Stimulated activated CD4-positive, alpha-beta T cell treated with anti-CD3 and anti-CD28 coated beads, Interleukin-1b, Interleukin-23, amount 100 ng/mL, for 1 hour (primary cell): ENCODE measurements at places on chromosomes 5 and 9.

GRCh38 chr5:92980491-92980890 lies 600.5 kb downstream of the NR2F1-AS1 start:
- DNase-seq: no peak

GRCh38 chr9:97660340-97660739 lies 26.7 kb downstream of the NCBP1 start:
- no peak for DNase-seq

DNA sequence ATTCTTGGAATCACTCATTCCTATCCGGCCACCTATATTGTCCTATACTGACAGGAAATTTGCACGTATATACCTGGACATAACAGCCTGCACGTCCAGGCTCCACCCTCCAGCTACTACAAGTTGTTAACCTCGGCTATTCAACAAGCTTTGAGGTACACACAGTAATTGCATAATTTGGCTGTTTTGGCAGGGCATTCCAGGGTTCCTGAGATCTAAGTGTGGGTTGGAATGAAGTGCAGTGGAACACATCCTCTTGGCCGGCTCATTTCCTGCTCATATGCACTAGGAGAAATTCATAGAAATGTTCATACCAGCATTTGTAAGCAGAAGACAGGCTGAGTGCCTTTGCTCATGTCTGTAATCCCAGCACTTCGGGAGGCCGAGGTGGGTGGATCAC lies 222.3 kb downstream of the FBXL7 start:
- DNase-seq: no peak

- no peak for DNase-seq
Observed at GRCh38 chr9:124473310-124473709, 23.1 kb downstream of the ADGRD2 start.

- no peak for DNase-seq
Observed at GRCh38 chr5:81995407-81995806, 23.6 kb downstream of the ATG10 start.

- DNase-seq: no peak
Observed at GRCh38 chr5:207599-207998, 10.4 kb downstream of the CCDC127 start.

DNA sequence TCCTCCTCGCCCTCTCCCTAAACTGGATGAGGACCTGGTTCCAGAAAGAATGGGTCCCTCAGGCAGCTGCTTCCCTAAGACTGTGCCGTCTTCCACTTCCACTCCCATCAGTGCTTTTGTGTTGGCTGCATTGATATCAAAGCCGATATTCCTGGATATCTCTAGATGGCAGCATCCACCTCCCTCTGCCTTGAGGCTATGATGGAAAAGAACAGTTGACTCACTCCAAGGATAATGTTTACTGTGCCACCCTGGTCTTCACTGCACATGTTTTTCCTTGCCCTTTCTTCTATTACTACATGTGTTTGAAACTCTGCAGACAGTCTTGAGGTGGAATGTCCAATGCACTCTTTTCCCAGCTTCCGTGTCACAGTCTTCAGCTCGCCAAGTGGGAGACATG lies 211.6 kb downstream of the MAST4 start:
- no peak for DNase-seq

- DNase-seq: peak; percentile 21
Observed at GRCh38 chr9:70111042-70111602, 67.5 kb downstream of the MAMDC2 start.

GRCh38 chr5:141510850-141511601 lies 22.1 kb downstream of the PCDHGC5 start:
- no peak for DNase-seq

DNA sequence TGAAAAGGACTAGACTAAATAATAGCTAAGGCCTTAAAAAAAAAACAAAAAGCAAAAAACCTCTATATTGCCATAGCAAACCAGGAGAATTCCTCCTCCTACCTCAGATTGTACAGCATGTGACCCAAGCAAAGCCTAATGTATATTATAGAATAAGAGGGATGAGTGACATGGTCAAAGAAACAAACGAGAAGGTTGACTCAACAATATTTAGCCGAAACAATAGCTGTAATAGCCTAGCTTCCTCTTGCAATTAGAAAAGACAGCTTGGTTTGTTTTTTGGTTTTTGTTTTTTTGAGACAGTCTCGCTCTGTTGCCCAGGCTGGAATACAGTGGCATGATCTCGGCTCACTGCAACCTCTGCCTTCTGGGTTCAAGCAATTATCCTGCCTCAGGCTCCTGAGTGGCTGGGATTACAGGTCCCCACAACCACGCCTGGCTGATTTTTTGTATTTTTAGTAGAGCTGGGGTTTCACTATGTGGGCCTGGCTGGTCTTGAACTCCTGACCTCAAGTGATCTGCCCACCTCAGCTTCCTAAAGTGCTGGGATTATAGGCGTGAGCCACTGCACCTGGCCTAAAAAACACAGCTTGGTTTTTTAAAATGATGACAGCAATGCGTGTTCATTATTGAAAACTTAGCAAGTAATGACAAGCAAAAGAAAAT lies 5.6 kb downstream of the NLN start:
- no peak for DNase-seq

- no peak for DNase-seq
Observed at GRCh38 chr5:13107537-13107936, 837.0 kb downstream of the DNAH5 start.

- no peak for DNase-seq
Observed at GRCh38 chr5:1330146-1330846, 14.6 kb downstream of the CLPTM1L start.

DNA sequence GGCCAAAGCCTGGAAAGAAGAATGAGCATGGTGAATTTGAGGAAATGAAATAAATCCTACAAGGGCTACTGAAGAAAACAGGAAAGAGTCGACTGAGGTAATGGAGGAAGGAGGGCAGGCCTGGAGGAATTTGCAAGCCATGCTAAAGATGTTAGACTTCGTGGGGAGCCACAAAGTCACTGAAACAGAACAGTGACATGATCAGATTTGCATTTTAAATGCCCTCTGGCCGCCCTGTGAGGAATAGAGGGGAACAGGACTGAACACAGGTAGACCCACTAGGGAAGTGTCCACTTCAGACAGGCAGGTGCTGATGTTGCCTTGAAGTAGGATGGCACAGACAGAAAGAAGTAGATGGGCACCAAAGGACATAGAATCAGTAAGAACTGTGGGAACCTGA lies 42.8 kb upstream of the RLN1 start:
- DNase-seq: no peak

- DNase-seq: no peak
Observed at GRCh38 chr5:83126501-83126900, 49.2 kb downstream of the XRCC4 start.

- DNase-seq: no peak
Observed at GRCh38 chr5:57561231-57561842, 78.7 kb upstream of the ACTBL2 start.

GRCh38 chr5:20323323-20323722 lies 335.3 kb upstream of the CDH18 start:
- DNase-seq: no peak

DNA sequence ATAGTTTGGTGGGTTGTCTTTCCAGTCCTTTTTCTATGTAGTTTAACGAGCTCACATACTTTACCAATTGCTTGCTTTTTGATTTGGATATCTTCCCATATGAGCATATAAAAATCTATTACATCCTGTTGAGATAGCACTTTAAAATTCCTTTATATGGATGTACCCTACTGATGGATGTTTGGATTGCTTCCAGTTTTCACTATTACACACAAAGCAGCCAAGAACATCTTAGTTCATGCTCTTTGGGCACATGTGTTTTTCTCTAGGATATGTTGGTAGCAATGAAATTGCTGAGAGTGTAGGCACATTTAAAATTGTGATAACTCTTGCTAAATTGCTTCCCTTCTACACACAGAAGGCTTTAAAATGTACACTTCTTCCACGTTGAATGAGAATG lies 56.1 kb upstream of the NTRK2 start:
- no peak for DNase-seq

DNA sequence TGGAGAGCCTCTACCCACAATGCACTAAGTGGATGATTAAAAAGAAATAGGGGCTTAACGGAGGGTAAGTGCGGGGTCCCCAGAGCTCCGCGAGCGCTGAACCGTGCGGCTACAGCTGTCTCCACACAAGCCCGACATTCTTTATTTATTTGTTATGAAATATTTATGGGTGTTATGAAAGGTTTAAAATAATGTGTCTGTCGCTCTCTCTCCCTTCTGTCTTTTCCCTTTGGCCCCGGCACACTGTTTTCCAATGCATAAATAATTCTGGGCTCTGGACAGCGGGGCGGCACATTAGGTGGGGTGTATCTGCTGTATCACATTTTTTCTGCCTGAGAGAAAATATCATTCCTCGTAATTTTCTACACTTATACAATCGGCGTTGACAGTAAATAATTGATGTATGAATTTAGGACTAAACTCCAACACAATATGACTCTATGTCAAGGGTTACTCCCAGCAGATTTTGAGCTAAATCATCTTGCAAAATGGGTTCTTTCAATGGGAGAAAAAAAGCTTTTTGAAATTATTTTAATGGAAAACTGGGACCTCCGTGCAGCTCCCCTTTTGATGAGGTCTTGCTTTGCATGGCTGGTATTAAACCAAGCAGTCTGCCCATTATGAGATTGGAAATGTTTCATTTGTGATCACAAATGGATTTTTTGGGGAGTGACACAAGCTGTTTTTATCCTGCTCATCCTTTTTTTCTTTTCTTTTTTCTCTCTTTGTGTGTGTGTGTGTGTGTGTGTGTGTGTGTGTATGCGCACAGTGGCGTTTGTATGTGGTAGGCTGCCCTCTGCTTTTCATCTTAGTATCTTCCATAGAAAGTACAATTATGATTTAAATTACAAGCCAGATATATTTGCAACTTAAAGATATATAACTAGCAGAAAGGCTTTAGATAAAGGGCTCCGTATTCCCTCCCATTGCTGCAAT lies 370.6 kb upstream of the IRX4 start:
- DNase-seq: no peak

- no peak for DNase-seq
Observed at GRCh38 chr5:178180141-178180863, 6.9 kb downstream of the GMCL2 start.

DNA sequence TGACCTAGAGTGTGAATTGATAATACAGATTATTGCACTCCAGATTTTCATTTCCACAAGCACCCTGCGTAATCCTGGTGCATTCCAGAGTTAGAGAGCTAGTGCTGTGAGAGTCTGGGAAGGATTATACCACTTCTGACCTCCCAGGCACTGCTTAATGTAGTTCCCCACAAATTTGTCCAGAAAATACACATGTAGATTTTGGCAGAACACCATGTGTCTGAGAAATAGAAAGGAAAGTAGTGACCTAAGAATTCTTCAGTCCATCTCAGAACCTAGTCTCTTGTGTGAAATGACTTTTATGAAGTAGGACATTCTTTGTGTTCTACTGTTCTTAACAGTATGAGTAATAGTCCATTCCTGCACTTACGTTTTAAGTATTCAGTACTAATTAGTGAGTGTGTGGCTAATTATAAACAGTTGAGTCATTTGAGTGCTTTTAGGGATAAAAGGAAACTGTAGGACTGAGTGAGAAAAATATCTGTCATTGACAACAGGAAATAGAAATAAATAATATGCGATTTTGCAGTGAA lies 27.8 kb upstream of the PTPDC1 start:
- no peak for DNase-seq

DNA sequence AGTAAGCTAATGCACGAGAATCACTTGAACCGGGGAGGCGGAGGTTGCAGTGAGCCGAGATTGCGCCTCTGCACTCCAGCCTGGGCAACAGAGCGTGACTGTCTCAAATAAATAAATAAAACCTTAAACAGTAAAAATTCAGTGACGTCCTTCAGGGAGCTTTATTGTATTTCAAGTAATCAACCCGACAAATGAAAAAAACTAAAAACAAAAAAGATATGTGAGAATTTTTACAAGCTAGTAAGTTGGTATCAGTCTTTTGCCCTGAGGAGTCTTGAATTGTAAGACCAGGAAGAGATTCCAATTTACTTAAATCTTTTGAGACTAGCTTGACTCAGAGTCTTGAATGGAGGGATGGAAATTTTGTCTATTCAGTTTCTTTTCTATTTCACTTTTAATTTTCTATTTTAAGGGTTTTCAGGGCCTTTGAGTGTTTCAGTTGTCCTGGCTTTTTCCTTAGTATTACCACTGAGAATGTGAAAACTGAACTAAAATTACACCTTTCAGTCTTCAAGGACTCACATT lies 126.0 kb upstream of the DHFR start:
- DNase-seq: no peak

DNA sequence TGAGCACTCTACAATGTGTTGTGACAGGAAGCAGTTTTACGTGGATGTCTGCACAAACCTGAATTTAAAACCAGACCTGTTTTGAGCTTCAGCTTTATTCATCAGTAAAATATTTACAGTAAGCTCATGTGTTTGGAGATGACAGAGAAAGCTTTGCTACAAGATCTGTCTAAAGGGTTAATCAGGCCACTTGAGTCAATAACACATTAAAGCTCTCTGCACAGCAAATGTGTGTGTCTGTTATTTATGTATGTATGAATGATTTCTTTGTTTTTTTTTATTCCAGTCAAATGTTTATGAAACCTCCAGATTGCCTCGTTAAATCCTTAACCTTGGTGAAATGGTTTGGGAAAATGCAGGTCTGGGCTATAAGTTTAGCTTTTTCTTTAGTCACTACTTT lies 77.3 kb upstream of the SREK1 start:
- DNase-seq: no peak

GRCh38 chr9:137605121-137606004 lies at the start of gene ARRDC1:
Gene ARRDC1, plus strand, starts transcription at chr9:137605686. Its CDS starts 32 bp downstream, at chr9:137605718.
- peak; percentile 85 for DNase-seq

DNA sequence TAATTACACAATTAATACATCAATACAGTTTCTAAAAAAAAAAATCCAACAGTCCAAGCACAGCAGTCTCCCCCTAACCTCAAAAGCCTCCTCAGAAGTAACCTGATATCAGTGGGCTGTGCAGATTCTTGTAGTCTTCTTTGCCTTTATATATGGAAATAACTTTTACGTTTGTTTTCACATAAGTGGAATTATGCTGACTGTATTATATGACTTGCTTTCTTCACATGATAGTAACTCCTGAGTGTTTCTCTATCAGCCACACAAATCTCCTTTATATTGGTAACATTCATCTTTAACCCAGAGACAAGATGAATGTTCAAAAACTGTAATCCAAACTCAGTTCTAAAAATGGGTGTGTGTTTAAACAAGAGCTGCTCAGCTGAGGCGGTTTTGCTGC lies 71.9 kb upstream of the FANCC start:
- no peak for DNase-seq

GRCh38 chr9:19216466-19216865 lies 14.0 kb upstream of the DENND4C start:
- no peak for DNase-seq

DNA sequence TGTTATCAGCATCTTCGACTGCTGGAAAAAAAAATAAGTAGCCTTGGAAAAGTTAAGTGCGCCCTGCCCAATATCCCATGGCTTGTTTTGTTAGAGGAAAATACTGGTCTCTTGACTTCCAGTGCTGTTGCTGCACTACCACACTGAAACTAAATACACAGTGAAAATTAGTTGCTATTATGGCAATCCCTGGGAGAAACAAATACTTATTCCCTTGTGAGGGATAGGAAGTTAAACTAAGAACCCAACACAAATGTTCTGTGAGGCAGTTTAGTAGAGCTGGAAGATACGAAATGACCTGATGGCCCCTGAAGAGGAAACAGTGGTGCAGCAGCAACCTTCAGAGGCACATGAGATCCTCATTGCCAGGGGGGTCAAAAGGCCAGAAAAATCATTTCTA lies 164.0 kb downstream of the ARL15 start:
- no peak for DNase-seq
